ENCODE measurements at places on chromosomes 3 and 15. TPM values are rescaled to one million over a fixed set of nuclear protein-coding genes. Genes with fewer than 3 reads are reported as not detected.

DNA sequence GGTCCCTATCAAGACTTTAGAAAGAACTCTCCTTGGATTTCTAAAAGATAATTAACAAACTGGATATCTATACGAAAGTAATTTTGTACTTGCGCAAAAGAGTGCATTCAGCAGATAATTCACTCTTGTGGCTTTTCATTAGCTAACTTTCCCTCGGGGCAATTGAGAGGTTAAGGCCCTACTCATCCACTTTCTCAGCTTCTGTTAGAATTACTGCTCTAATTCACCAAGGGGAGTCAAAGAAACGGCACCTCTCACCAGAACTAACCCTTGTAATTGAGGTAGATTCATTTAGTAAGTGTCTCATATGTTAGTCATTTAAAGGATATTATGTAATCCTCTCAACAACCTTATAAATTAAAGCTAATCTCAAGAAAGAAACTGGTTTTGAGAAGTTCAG lies 22.5 kb upstream of the MB21D2 start:
- H3K4me3 ChIP-seq: no peak overlapping the region
- no peaks in the 10 kb centered on the region for H3K27me3 ChIP-seq
- H3K27ac ChIP-seq: no peak overlapping the region

- no peak overlapping the region for H3K4me3 ChIP-seq
- peaks cover 96% of the 10 kb centered on the region for H3K4me1 ChIP-seq
- peak overlapping the region; percentile 91 for H3K27ac ChIP-seq
- no peaks in the 10 kb centered on the region for H3K27me3 ChIP-seq
- DNase-seq: peak; percentile 7
Measured at GRCh38 chr3:4826237-4827100, 152.8 kb upstream of the BHLHE40 start.

- H3K27ac ChIP-seq: no peak overlapping the region
- H3K36me3 ChIP-seq: no peaks in the 10 kb centered on the region
- no peak for DNase-seq
- H3K27me3 ChIP-seq: no peaks in the 10 kb centered on the region
Measured at GRCh38 chr3:147906285-147906684, 497.1 kb downstream of the ZIC1 start.

- H3K4me1 ChIP-seq: no peaks in the 10 kb centered on the region
- H3K27me3 ChIP-seq: peaks cover 6% of the 10 kb centered on the region
- no peak for DNase-seq
- no peak overlapping the region for H3K4me3 ChIP-seq
Measured at GRCh38 chr15:26070095-26070532, 207.0 kb upstream of the ATP10A start.

DNA sequence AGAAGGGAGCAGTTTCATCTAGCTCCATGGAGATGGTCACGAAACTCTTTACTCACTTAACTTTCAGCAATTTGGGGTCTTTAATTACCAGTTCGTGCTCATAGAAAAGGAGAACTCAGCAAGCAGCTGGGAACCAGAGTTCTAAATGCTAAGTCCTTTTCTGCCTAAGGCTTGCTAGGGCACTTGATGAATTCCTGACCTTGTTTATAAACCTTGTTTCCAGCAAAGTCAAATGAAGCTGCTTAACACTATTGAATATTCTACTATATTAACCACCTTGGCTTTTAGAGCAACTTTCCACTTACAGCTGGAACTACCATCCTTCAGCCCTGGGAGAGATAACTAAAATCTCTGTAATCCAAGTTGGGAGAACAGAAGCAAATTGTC lies 79.5 kb upstream of the TSC22D2 start:
- no peaks in the 10 kb centered on the region for H3K27me3 ChIP-seq
- peaks cover 14% of the 10 kb centered on the region for H3K4me1 ChIP-seq
- H3K27ac ChIP-seq: no peak overlapping the region
- no peak overlapping the region for H3K4me3 ChIP-seq
- no peaks in the 10 kb centered on the region for H3K36me3 ChIP-seq

DNA sequence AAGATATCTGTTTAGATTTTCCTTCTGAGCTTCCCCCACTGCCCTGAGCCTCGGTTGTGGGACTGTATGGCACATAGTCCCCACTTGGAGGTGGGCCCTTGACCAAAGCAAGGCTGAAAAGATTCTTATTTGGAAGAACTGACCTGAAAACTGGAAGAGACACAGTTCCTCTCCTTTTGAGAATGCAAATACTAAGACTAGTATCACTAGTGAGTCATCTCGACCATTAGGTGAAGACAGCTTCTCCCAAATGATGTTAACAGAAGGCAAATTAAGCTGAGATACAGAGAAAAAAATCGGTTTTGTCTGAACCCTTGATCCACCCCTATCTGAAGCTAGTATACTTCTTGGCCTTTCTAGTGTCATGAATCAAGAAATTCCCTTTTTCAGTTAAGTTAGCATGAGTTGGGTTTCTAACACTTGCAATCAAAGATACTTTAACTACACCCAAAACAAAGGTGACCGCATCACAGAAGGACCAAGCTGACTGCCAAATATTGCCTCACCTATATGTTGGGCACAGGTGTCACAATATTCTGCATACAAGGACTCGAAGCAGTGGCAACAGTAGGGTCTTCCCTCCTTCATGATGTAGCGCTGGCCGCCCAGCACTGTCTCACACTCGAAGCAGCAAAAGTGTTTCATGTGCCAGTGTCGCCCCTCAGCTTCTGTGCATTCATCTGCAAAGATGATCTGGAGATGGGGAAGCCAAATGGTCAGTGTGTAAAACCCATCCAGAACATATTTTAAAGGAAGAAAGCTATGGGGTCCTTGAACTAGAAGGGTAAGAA lies 72.4 kb downstream of the PRICKLE2 start:
- DNase-seq: no peak
- no peak overlapping the region for H3K4me3 ChIP-seq
- H3K36me3 ChIP-seq: peaks cover 8% of the 10 kb centered on the region
- H3K27me3 ChIP-seq: no peaks in the 10 kb centered on the region

- no peak for DNase-seq
- H3K4me3 ChIP-seq: no peak overlapping the region
- peak overlapping the region; percentile 81 for H3K27ac ChIP-seq
- no peaks in the 10 kb centered on the region for H3K27me3 ChIP-seq
- H3K4me1 ChIP-seq: peaks cover 59% of the 10 kb centered on the region
- H3K36me3 ChIP-seq: no peaks in the 10 kb centered on the region
Measured at GRCh38 chr3:12193485-12194165, 34.9 kb upstream of the TIMP4 start.

DNA sequence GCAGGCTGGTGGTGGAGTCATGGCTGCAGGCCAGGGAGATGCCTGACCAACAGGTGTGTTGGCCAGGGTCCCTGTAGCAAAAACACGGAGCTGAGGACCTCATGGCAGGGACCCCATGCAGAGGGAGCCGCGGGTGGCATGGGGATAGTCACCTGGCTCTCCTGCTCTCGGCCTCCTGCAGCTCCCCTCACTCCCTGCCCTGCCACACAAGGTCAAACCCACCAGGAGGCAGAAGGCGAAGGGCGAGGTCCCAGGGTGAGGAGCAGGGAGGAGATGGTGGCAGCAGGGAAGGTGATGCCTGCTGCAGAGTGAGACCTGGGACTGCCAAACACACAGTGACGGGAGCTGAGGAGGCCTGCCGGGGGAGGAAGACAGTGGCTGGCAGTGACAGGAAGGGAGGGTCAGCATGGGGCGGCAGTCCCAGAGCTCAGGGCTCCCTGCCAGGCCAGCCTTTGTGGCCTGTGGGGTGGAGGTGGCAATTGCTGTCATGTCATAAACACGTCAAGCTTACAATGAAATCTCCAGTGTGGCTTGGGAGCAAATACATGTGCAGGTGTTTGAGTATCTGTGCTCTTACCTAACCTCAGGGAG lies 144.3 kb downstream of the TJP1 start:
- no peaks in the 10 kb centered on the region for H3K36me3 ChIP-seq
- no peak for DNase-seq
- H3K4me3 ChIP-seq: no peak overlapping the region
- no peak overlapping the region for H3K27ac ChIP-seq

DNA sequence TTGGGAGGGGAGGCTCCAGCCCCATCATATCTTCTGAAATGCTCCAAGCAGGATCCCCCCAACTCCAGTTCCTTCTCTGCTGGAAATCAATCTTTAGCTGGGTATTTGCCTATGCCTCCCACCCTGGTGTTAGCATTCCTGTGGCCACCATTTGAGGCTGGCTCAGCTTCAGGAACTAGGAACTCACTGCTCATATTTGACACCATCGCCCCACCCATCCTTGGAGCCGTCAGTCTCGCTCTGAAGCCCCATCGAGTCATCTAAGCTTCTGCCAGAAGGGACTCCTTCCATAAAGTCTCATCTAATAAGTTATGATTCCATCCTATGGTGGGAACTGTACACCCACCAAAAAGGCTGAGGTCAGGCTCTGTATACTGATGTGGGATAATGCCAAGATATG lies 26.4 kb downstream of the PRKCD start:
- H3K27ac ChIP-seq: no peak overlapping the region
- no peak overlapping the region for H3K4me3 ChIP-seq
- no peaks in the 10 kb centered on the region for H3K27me3 ChIP-seq
- H3K36me3 ChIP-seq: peaks cover 33% of the 10 kb centered on the region
- H3K4me1 ChIP-seq: peaks cover 7% of the 10 kb centered on the region

RAD54L2 gene
- total RNA-seq: 8.1 TPM

- H3K27ac ChIP-seq: no peak overlapping the region
- no peak overlapping the region for H3K4me3 ChIP-seq
- no peaks in the 10 kb centered on the region for H3K36me3 ChIP-seq
- peaks cover 11% of the 10 kb centered on the region for H3K4me1 ChIP-seq
- no peak for DNase-seq
Measured at GRCh38 chr3:44235604-44236484, 5.8 kb upstream of the TOPAZ1 start.

DNA sequence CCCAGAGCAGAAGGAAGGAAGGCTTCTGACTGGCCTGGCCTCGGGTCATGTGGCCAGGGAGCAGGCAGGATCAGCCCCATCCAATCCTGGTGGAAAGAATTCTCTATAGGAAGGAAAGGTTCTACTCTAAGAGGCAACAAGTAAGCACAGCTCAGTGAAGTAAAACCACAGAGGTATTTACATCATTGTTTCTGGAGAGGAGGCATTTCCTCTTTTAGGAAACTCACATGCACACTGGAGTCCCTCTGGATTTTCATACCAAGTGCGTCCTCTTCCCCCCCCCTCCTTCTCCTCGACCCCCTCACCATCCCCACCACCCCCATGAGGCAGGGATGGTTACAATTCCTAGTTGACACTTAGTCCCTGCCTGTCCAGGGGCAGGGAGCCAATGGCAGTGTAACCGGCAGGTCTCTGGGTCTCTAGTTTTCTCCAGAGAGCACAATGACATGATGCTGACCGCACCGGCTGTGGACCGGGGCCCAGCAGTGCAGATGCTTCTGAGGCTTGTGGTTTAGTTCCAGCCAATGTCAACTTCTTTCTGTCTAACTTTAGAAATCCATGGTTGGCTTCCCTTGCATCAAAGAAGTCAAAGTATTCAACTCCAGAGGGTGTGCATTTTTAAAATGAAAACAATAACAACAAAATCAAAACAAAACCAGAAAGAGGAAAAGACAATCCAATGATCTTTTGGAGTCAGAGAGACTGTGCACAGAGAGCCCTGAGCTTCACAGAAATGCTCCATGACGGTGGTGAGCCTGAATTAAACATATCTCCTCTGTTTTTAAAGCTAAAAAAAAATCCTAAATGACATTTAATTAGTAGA lies 230.3 kb upstream of the TLE3 start:
- no peaks in the 10 kb centered on the region for H3K36me3 ChIP-seq
- H3K27me3 ChIP-seq: no peaks in the 10 kb centered on the region
- no peak for DNase-seq
- peaks cover 36% of the 10 kb centered on the region for H3K4me1 ChIP-seq
- H3K4me3 ChIP-seq: no peak overlapping the region
- H3K27ac ChIP-seq: no peak overlapping the region

DNA sequence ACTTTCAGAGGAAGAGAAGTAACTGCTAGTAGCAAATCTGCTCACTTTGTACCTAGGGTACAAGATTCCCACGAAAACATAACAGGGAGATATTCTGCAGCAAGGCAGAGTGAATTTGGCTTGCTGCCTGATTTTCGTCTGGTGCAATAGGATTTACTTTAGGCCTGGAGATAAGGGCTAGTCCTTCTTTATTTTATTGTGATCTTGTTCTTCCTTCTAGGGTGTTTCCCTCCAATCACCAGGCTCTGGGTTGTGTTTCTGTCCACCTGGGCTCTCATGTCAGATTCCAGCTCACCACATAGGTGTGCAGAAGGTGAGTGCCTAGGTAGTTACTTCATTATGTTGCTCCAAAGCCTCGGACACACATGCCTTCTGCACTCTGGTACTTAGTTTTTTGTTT lies 211.8 kb upstream of the RGMA start:
- H3K27ac ChIP-seq: no peak overlapping the region
- H3K36me3 ChIP-seq: no peaks in the 10 kb centered on the region
- no peaks in the 10 kb centered on the region for H3K27me3 ChIP-seq
- DNase-seq: no peak
- H3K4me1 ChIP-seq: peaks cover 47% of the 10 kb centered on the region
